ENCODE measurements at places on chromosomes 7 and 10. TPM values are rescaled to one million over a fixed set of nuclear protein-coding genes. Genes with fewer than 3 reads are reported as not detected.

Gene OPN1SW
- not detected for total RNA-seq

Gene PAX2
- total RNA-seq = not detected

Gene PNLIPRP3
- not detected for total RNA-seq

GRCh38 chr7:48090095-48090805, 1.2 kb downstream of the UPP1 start:
- DNase-seq = no peak

GRCh38 chr7:106317971-106318370, 33.2 kb upstream of the NAMPT start:
- DNase-seq = no peak

GRCh38 chr10:13834581-13835286, 248.0 kb downstream of the PRPF18 start:
- DNase-seq = no peak

DNA sequence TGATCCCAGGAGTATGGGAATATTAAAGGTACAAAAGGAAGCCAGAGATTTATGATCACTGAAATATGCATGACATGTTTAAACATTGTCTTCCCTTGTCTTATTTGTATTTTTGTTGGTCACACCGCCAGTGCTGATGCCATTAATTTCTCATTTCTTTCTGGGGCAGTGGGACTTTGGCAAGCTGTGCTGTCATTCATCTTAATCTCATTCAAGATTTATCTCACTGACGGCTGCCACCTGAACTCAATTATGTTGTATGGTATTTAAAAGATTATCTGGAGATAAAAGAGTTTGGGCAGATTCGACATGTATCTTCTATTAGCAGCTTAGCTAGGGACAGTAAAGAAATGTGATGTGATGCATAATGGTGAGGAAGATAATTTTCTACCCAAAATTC, 284.9 kb upstream of the PLXDC2 start:
- DNase-seq = no peak

GRCh38 chr7:135414850-135415439, 95.0 kb downstream of the CNOT4 start:
- DNase-seq = no peak

DNA sequence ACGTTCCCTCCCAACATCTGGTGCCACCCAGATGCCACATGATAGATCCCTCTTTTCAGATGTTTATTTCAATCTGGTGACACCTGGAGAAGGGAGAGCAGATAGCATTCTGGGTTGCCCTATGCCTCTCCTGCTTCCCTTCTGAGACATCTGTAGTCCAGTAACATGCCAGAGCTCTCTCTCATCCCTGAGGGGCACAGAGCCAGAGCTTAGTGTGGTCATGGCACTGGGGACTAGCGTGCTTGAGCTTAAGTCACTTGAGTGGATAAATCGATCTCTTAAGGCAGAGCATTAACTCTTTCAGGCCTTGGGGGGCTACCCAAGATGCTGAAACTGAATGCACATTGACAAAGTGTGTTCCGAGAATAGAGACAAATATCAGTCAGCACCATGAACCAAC, 47.9 kb downstream of the WNT2 start:
- no peak for DNase-seq

GRCh38 chr10:133438711-133439273, 14.4 kb upstream of the SPRN start:
- no peak for DNase-seq

Gene CRTAC1
- total RNA-seq = 23.0 TPM
